ENCODE measurements at places on chromosomes 2 and 18. TPM values are rescaled to one million over a fixed set of nuclear protein-coding genes. Genes with fewer than 3 reads are reported as not detected.

OXER1 gene
- total RNA-seq: 0.48 TPM

CHMP3 gene
- total RNA-seq: 47.4 TPM

CDK5R2 gene
- 0.06 TPM for total RNA-seq

TNFAIP6 gene
- total RNA-seq: not detected

DPYSL5 gene
- 4.5 TPM for total RNA-seq

All from cardiac muscle cell (in vitro differentiated cells and primary cell).